Activated CD4-positive, alpha-beta memory T cell treated with anti-CD3 and anti-CD28 coated beads for 36 hours (primary cell): ENCODE measurements at places on chromosomes 5 and 9. TPM values are rescaled to one million over a fixed set of nuclear protein-coding genes. Genes with fewer than 3 reads are reported as not detected.

GRCh38 chr5:84273517-84273883, 111.2 kb downstream of the EDIL3 start:
- no peak for DNase-seq

GRCh38 chr5:17720071-17720470, 85.8 kb downstream of the TAF11L14 start:
- no peak for DNase-seq

DNA sequence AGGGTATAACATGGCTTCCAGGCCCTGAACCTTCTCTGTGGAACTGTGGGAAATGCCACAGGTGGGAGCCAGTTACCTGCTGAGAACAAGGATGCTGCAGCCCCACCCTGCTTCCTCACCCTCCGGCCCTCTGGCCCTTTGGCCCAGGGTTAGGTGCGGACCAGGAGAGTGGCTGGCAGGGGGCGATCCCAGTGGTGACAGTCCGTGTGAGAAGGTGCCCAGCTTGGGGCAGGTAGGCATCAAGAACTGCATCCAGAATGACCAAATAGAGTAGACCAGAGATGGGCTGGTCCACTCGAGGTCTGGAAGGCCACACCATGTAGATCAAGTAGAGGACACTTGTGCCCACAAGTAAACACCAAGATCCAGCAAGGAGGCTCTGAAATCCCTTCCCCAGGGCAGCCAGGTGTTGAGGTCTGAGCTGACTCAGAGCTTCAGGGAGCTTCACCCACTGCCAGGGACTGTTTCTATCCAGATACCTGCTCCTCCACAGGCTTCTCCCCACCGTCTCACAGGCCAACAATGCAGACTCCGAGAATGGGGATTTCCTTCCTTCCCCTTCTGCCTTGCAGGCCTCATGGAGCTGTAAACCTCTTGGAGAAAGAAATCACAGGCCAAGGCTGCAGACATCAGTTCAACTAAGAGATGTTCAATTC, 61.4 kb upstream of the ZSWIM6 start:
- no peak for DNase-seq

DNA sequence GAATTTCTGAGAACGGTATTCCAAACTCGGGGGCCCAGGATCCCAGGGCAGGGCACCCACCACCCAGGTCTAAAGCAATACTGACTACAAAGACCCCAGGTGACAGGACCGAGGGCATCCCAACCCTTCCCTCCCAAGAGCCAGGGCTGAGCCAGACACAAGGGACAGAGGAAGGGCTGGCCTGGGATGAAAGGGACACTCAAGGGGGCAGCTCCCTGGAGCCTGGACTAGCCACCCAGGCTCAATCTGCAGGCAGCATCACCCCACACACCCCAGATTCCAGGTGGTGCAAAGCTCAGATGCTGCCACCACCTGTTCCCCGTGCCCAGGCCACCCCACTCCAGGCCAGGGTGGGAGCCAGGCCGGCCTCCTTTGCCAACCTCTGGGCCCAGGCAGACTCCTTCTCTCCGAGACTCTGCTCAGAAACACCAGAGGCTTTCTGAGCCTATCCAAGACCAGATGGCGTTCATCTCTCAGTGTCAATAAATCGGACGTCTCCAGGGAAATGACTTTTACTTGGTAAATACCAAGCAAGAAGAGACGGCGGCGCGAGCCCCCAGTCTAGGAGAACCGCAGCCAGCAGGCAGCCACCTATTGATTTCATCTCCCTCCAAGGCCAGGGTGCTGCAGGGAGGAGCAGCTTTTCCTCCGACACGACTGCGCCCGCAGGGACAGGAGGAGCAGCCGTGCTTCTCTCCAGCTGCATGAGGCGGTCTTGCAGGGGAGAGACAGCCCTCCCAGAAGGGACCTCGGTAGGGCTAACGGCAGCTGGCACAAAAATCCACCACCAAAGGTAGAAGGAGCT, 94.1 kb upstream of the ADAMTS2 start:
- no peak for DNase-seq

- DNase-seq, result no peak
Observed at GRCh38 chr9:127193483-127193882, 71.0 kb upstream of the ANGPTL2 start.

PCA3 gene
- total RNA-seq, result not detected

- no peak for DNase-seq
Observed at GRCh38 chr9:83754383-83754977, 46.7 kb upstream of the UBQLN1 start.

HCN1 gene
- total RNA-seq, result not detected

GRCh38 chr9:32968101-32969011, 33.1 kb downstream of the APTX start:
- DNase-seq, result peak; percentile 63

ZNF622 gene
- total RNA-seq, result 35.6 TPM

GPR151 gene
- total RNA-seq, result not detected

ZNF483 gene
- total RNA-seq, result 2.9 TPM

- DNase-seq, result peak; percentile 81
Observed at GRCh38 chr5:1523793-1524480, at the start of gene LPCAT1. LPCAT1 (minus strand) TSS chr5:1523960; CDS start chr5:1523844, 116 bp downstream.

ZNG1A gene
- total RNA-seq, result 36.8 TPM

DNA sequence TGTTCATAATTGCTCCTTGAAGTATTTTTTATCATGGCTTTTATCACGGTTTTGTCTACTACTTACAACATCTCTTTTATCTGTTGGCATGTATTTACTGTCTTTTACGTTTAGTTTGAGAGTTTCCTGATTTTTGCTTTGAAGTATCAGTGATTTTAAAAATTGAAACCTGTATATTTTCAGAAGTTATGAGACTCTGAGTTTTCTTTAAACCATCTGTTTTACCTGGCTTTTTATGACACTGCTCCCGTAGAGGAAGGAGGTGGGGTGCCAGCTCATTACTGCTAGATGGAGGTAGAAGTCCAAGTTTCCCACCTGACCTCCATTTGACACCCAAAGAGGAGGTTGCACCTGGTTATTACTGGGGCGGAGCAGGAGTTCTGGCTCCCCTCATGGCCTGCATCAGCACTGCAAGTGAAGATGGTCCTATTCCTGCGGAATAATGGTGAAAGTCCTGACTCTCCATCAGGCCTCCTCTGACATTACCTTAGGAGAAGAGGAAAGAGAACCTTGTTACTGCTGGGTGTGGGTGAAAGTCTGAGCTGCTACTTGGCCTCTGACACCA, 10.0 kb upstream of the ZNF131 start:
- DNase-seq, result peak; percentile 64

MLANA gene
- not detected for total RNA-seq

PHF24 gene
- 0.12 TPM for total RNA-seq

GRCh38 chr5:65876970-65877369, 49.4 kb upstream of the ERBIN start:
- DNase-seq, result no peak

DNA sequence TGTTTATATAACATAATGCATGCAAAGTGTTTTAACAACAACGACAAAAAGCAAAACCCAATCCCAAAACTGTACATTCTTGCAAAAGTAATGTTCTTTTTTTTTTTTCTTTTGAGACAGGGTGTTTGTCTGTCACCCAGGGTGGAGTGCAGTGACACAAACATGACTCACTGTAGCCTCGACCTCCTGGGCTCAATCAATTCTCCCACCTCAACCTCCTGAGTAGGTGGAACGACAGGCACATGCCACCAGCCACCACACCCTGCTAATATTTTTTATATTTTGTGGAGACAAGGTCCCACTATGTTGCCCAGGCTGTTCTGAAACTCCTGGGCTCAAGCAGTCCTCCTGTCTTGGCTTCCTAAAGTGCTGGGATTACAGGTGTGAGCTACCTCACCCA, 13.6 kb upstream of the HAVCR1 start:
- DNase-seq, result peak; percentile 27

GRCh38 chr9:109422641-109423040, 75.5 kb downstream of the PTPN3 start:
- DNase-seq, result no peak

DNA sequence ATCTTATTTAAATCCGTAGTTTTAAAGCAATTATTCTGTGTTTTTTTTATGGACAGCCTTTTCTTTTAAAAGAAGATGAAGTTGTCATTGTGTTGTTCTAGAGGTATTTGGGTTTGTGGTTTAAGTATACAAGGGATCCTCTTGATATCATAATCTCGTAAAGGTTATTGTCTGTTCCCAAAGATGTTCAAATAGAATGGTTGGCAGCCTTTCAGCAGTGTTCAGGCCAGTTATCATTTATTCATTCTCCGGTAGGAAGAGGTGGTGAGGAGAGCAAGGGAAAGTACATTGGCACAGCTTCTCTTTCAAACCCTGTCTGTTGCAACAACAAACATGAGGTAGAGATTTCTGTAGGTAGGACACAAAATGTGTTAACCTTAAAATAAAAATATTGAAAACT, 147.0 kb downstream of the FOCAD start:
- no peak for DNase-seq

DNA sequence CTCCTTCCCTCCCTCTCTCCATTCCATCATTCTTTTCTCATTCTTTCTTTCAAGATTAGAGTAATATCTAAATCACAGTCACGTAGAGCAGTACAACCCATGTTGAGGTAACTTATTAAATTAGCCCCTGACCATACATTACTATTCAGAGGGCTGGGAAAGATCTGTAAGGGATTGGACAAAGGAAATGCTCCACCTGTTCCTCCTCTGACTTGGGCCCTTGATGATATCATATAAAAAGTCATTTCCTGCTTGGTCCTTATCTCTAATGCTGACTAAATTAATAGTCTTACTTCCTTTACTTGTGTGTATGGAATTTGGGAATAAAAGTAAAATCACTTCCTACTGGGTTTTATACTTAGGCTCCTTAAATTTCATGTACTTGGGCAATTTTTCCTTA, 40.8 kb downstream of the SNX18 start:
- no peak for DNase-seq

CDH6 gene
- not detected for total RNA-seq

ADAMTS16 gene
- total RNA-seq, result not detected

GRCh38 chr5:135452321-135453030, at the start of gene TIFAB:
TIFAB (minus strand) TSS chr5:135452351; CDS start chr5:135449939, 2,412 bp downstream.
- DNase-seq, result no peak

- DNase-seq, result no peak
Observed at GRCh38 chr9:131754846-131755245, 15.0 kb upstream of the RAPGEF1 start.

- DNase-seq, result no peak
Observed at GRCh38 chr9:92266486-92266885, 27.0 kb downstream of the IARS1 start.

CTSV gene
- 1.1 TPM for total RNA-seq

DNA sequence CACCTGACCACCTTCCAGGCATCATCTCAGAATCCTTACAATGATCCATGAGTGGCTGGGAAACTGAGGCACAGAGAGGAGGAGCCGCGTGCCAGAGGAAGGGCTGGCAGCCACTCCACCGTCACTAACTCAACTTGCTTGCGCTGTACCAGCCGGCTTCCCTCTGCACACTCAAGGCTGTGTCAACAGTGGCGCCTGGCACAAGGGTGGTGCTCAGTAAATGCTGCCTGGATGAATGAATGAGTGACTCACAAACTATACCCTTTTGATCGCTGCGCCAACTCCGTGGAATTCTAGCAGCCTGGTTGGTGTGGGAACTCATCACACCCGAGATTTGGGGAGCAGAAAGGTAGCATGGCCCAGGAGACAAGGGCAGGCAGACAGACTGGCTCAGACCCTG, 21.9 kb downstream of the PRRX2 start:
- no peak for DNase-seq

GRCh38 chr9:137607141-137607857, 1.8 kb downstream of the ARRDC1 start:
- peak; percentile 27 for DNase-seq

GRCh38 chr9:19782005-19782404, 6.8 kb downstream of the SLC24A2 start:
- DNase-seq, result no peak

- DNase-seq, result no peak
Observed at GRCh38 chr5:19175776-19176570, 812.0 kb downstream of the CDH18 start.

DNA sequence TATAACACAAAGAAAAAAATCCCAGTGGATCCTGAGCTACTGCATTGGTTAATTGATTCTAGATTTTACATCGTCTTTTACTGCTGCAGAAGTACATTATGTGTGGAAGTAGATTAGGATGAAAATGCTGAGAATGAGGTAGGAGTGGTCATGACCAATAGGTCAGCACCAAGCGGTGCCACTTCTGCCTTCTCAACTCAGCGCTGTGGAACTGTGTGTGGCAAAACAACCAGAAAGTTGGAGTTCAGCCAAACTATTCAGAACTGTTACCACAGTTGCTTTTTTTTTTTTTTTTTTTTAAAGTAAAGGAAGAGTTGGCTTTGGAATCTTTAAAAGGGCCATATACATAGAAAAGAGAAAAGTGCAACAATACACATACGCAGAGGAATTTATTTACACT, 24.2 kb downstream of the POU5F2 start:
- no peak for DNase-seq
